ENCODE measurements at places on chromosomes 3 and 15. TPM values are rescaled to one million over a fixed set of nuclear protein-coding genes. Genes with fewer than 3 reads are reported as not detected.

SH2D7 gene
- not detected for total RNA-seq

ITGB5 gene
- 583 TPM for total RNA-seq

FBXO40 gene
- not detected for total RNA-seq

TMEM207 gene
- total RNA-seq = not detected

SLC2A2 gene
- total RNA-seq = not detected

RYR3 gene
- not detected for total RNA-seq

STAC gene
- total RNA-seq = 20.1 TPM

WDR49 gene
- 0.12 TPM for total RNA-seq

RAD51 gene
- 6.9 TPM for total RNA-seq

ZIC1 gene
- not detected for total RNA-seq

PPM1L gene
- 7.1 TPM for total RNA-seq

EPB42 gene
- total RNA-seq = not detected

ST3GAL6 gene
- 4.9 TPM for total RNA-seq

CDCP1 gene
- 7.7 TPM for total RNA-seq

EIF2A gene
- 131 TPM for total RNA-seq

BCHE gene
- 0.31 TPM for total RNA-seq

CFAP91 gene
- total RNA-seq = 0.68 TPM

TEX9 gene
- 4.2 TPM for total RNA-seq

SPTSSB gene
- 0.44 TPM for total RNA-seq

ISG20 gene
- 10.5 TPM for total RNA-seq

MNS1 gene
- total RNA-seq = 4.0 TPM

GUCA1C gene
- not detected for total RNA-seq

PDE8A gene
- total RNA-seq = 32.5 TPM

MRPS11 gene
- total RNA-seq = 46.6 TPM

AMT gene
- 1.5 TPM for total RNA-seq

CLK3 gene
- total RNA-seq = 33.6 TPM

SI gene
- not detected for total RNA-seq

XRN1 gene
- total RNA-seq = 46.6 TPM

TMC3 gene
- total RNA-seq = not detected

ZCWPW2 gene
- 0.99 TPM for total RNA-seq

PPP1R14D gene
- total RNA-seq = not detected

CYP8B1 gene
- not detected for total RNA-seq

OR5K2 gene
- not detected for total RNA-seq

FBXW12 gene
- not detected for total RNA-seq

AGBL1 gene
- total RNA-seq = not detected

GPR176 gene
- total RNA-seq = 206 TPM

GHRL gene
- not detected for total RNA-seq

IQCF2 gene
- not detected for total RNA-seq

PCLAF gene
- total RNA-seq = 18.5 TPM

KIF23 gene
- total RNA-seq = 23.3 TPM

XCR1 gene
- total RNA-seq = not detected

RETNLB gene
- total RNA-seq = not detected

OCA2 gene
- under 0.01 TPM for total RNA-seq

CPB1 gene
- not detected for total RNA-seq

CPEB1 gene
- total RNA-seq = 11.8 TPM

IGF2BP2 gene
- 1.6 TPM for total RNA-seq

GNL3 gene
- total RNA-seq = 100 TPM

All from aortic smooth muscle cell (primary cell).